ENCODE measurements at places on chromosomes 16 and 17.

- DNase-seq = no peak
Observed at GRCh38 chr17:12229335-12229734, 208.7 kb downstream of the MAP2K4 start.

- no peak for DNase-seq
Observed at GRCh38 chr17:79974566-79975497, 60.8 kb downstream of the TBC1D16 start.

- no peak for DNase-seq
Observed at GRCh38 chr16:16005721-16006120, 56.3 kb downstream of the ABCC1 start.

GRCh38 chr17:83052241-83052564, 27.2 kb upstream of the METRNL start:
- no peak for DNase-seq

DNA sequence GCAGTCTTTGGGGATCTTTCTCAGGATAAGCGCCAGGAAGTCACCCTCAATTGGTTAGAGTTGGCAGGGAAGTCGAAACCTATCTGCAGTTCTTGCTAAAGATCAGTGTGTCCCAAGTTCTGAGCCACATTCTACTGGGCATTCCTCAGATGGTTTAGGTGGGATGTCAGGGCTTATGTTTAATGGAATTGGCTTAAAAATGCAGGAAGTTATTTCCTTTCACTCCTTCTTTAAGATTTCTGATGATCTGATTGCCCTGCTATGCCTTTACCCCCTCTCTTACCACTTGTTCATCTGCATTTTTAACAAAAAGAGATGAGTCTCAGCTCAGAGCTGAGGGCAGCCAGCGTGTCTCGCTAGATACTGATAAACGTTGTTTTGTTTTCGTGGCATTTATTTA, 30.8 kb downstream of the FOXL1 start:
- no peak for DNase-seq

DNA sequence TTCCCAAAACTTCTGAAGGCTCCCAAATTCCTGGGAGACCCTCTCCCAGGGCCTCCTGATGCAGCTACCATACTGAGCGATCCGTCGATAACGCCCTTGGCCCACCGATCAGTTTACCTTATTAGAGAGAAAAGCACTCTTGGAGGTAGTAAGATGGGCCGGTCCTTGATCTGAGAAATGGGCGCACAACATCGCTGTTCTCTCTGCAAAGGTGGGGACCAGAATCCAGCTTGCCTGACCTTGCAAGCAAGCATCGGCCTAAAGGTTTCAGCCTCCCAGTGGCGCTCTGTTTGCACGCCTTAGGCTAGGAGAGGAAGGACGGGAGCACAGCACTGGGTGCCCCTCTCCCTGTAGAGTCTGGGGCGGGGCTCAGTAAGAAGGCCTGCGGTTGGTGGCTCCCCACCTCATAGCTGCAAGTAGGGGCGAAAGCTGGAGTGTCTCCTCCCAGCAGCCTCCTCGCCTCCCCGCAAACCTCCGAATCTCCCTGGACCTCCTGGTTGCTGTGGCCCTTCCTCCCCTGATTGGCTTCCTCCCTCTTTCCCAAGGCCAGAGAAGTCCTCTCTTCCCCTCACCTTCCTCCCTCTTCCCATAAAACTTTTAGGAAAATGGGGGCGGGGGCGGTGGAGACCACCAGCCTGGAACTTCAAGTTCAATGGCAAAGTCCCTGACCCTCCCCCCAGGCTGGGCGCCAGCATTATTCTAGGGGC, at the start of gene PRAC1:
PRAC1 (minus strand) TSS at position 318 of the 707 bp plus-strand sequence; CDS start at position 192, 126 bp downstream.
- DNase-seq = no peak

DNA sequence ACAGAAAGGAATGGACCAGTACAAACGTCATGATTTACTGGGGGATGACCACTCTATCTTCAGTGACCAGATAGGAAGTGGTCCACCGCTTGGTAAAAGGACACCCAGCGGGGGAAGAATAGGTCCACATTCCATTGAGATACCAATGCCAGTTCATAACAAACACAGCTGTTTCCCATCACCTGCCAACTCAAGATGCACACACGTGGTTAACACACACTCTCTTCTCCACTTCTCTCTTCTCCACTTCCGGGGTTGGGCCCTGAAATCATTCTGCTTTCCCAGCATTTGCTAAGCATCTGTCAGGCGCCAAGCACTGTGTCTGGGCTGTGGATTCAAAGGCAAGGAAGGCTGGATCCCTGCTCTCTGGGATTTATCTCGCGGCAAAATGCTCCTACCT, 175.5 kb downstream of the SLC39A11 start:
- DNase-seq = no peak

GRCh38 chr16:4648917-4649316, 24.3 kb downstream of the MGRN1 start:
- no peak for DNase-seq

DNA sequence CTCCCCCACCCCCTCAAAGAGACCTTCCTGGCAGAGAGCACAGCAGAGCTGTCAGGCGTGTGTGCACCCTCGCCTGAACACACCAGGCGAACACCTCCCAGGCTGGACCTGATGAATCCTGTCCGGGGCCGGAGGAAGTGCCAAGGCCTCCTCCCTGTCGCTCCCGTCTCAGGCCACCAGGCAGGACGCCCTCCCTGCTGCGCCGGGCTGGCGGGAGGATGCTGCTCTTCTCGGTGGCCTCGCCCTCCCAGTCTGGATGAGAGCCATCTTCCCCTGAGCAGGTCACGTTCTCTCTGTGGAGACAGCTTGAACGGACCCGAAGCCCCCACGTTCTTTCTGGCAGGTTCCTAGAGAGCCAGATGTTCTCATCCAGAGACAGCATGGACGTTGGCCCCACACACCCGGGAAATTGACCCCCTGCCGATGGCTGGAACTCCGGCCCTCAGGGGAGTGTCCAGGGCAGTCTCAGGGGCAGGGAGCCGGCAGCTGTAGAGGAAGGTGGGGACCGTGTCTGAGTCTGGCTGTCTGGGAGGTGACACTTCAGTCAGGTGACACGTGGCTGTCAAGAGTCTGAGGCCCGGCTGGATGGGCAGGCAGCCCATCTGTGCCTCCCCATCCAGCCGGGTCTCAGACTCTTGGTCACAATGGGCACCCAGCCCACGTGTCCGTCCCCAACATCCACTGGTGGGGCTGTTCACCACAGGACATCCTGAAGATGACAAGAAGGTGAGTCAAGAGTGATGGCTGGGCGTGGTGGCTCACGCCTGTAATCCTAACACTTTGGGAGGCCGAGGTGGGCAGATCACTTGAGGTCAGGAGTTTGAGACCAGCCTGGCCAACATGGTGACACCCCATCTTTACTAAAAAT, 5.0 kb upstream of the TIMP2 start:
- no peak for DNase-seq
